Inflammatory macrophage treated with lipopolysaccharide for 1 hour (primary cell): ENCODE measurements at places on chromosomes 16 and 17.

- DNase-seq, result no peak
Measured at GRCh38 chr16:88582912-88583575, 12.8 kb downstream of the ZC3H18 start.

GRCh38 chr17:74435775-74436359 is 4.0 kb downstream of the GPRC5C start:
- DNase-seq, result no peak

DNA sequence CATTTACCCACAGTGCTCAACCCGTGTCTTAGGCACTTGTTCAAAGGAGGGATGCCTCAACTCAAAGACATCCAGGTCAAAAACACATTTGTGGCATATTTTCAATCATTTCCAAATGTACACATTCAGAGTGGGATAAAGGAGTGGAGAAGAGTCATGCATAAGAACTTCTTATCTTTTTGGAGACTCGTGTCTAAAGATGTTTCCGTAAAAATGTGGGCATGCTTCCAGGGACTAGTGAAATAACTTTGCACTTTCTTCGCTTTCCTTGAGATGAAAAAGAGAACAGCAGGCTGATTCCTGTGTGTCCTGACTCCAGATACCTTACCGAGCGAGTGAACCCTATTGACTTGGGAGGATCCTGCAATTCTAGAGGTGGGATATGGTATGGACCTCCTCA is 256.6 kb upstream of the KCNJ16 start:
- DNase-seq, result no peak

DNA sequence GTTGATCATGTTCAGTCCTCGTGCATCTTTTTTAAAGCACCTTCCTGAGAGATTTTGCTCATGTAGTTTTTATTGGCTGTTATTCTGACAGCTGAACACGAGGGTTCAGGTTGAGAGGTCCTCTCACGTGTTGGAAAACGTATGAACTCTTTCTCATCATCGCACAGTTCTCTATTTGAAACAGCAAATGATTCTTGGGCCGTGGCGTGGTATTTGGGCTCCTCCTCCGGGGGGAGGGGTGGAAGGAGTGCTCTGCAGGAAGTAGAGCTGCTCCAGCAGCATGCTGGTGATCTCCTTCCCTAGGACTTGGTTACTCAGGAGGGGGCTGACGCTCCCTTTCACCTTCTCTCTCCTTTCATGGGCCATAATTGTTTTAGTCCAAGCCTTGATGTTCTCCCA is 70.4 kb downstream of the KSR1 start:
- peak; percentile 52 for DNase-seq

- no peak for DNase-seq
Measured at GRCh38 chr17:39132192-39132610, 19.2 kb downstream of the PLXDC1 start.

GRCh38 chr16:84215531-84215930 is 24.3 kb downstream of the KCNG4 start:
- DNase-seq, result no peak
